Left cardiac atrium (tissue), 4 donors: ENCODE measurements at places on chromosomes 12 and 14.

DNA sequence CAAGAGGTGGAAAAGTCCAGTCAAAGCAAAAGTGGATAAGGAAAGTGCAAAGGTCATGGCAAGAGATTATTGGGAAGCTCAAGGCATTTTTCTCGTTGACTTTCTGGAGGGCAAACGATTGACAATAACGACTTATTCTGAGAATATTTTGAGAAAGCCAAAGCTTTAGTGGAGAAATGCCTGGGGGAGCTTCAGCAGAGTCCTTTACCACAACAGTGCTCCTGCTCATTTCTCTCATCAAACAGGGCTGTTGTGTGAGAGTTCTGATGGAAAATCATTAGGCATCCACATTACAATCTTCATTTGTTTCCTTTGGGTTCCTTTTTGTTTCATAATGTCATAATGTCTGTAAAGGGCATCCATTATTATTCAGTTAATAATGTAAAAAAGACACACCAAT, 26.9 kb downstream of the PRB3 start:
- DNase-seq, result no peak

- no peak for DNase-seq
Observed at GRCh38 chr12:25853316-25854095, 105.0 kb upstream of the RASSF8 start.

- peak; percentile 70 for DNase-seq
Observed at GRCh38 chr14:77098529-77099353, 683 bp downstream of the CIPC start.

DNA sequence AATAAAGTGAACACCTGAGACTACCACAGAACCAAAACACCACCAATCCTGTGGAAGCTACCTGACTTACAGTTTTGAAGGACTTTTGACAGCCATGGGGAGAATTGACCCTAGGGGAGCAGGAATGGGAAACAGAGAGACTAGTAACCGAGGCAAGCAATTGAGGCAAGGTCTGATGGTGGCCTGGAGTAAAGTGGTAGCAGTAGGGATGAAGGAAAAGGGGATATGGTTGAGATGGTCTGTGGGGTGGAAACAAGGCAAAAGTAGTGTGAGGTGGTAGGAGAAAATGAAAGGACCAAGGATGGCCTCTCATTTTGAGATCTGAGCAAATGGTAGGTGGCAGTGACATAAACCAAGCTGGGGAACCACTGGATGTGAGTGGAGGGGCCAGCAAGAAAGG, 4.2 kb upstream of the IRF9 start:
- no peak for DNase-seq

DNA sequence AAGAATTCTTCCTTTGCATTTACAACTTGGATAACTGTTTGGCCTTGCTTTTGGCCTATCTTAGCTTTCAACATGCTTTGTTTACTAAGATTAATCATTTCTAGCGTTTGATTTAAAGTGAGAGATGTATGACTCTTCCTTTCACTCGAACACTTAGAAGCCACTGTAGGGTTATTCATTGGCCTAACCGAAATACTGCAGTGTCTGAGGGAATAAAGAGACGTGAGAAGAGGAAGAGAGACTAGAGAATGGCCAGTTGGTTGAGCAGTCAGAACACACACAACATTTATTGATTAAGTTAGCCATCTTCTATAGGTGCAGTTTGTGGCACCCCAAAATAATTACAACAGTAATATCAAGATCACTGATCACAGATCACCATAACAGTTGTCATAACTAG, 62.3 kb upstream of the CCDC175 start:
- no peak for DNase-seq
